ENCODE measurements at places on chromosomes 1 and 21.

- no peak overlapping the region for H3K4me3 ChIP-seq
- H3K36me3 ChIP-seq: no peaks in the 10 kb centered on the region
- no peak for DNase-seq
- H3K4me1 ChIP-seq: peaks cover 5% of the 10 kb centered on the region
These were observed 52.6 kb upstream of the RC3H1 start for GRCh38 chr1:174074757-174075156.

DNA sequence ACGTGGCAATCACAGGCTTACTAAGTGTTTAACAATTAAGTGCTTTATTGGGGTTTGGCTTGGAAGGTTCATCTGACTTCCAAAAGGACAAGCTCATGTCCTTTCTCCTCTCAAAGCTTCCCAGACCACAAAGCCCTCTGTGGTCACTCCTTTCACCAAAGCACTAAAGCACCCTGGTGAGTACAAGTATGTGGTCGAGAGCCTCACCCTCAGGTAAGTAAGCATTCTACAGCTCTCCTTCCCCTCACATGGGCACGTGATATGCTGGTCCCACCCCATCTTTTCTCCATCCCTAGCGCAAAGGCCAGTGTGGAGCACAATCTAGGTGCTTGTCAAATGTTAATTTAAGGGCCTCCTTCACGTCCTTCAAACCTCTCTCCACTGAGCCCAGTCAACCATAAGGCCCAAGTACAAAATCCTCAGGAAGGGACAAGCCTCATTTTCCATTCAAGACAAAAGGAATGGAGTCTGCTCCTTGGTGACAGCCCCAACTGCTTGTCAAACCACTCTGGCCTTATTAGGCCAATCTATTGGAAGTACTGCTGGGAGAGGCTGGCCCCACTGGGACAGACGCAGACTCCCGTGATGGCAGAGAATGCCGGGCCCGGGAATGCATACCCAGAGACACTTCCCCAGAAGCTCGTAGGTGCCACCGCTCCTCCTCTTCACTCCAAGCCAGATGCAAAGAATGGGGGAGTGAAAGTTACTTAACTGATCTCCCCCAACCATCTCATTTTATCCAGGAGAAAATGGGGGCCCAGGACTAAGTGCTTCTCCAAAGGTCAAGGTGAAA, 7.8 kb downstream of the STMN1 start:
- peaks cover 5% of the 10 kb centered on the region for H3K4me1 ChIP-seq
- peaks cover 12% of the 10 kb centered on the region for H3K36me3 ChIP-seq
- no peaks in the 10 kb centered on the region for H3K27me3 ChIP-seq
- no peak overlapping the region for H3K27ac ChIP-seq
- H3K4me3 ChIP-seq: no peak overlapping the region

GRCh38 chr21:17270229-17270628, 242.6 kb upstream of the CXADR start:
- H3K4me3 ChIP-seq: no peak overlapping the region
- no peak overlapping the region for H3K27ac ChIP-seq
- H3K27me3 ChIP-seq: no peaks in the 10 kb centered on the region

DNA sequence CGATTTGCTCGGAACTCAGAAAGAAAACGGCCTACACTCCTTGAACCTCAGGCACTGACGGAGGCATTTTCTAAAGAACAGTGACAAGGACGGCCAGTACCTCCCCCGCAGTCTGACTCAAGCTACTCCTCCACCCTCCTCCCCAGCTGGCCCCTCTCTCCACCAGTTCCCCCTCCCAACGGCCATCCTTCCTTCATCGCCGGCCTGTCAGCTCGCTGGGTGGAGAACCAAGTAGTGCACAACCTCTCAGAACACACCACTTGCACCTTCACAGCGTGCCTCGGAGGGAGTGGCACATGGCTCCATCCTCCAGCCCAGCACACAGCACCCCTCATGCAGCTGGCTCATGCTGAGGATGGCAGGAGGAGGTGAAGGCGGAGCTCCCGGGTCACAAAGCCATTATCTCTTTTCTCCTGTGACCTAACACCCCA, 58.8 kb downstream of the TOR1AIP2 start:
- DNase-seq: no peak
- no peak overlapping the region for H3K27ac ChIP-seq
- peaks cover 38% of the 10 kb centered on the region for H3K27me3 ChIP-seq
- no peak overlapping the region for H3K4me3 ChIP-seq
- H3K36me3 ChIP-seq: no peaks in the 10 kb centered on the region
- peaks cover 23% of the 10 kb centered on the region for H3K4me1 ChIP-seq

DNA sequence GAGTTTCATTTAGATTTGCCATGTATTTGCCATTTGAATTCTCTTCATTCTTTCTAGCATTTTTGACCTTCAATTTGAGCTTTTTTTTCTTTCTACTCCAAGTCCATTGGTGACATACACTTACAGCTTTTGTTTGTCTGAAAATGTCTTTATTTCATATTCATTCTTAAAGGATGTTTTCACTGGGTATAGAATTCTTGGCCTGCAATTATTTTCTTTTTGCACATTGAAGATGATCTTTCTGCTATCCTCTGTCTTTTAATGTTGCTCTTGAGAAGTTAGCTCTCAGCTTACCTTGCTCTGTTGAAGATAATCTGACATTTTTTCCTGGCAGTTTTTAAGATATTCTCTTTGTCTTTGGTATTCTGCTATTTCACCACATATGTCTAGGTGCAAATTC, 16.6 kb upstream of the TINAGL1 start:
- H3K27me3 ChIP-seq: peaks cover 24% of the 10 kb centered on the region
- DNase-seq: no peak
- peaks cover 4% of the 10 kb centered on the region for H3K36me3 ChIP-seq
- no peak overlapping the region for H3K27ac ChIP-seq
- no peaks in the 10 kb centered on the region for H3K4me1 ChIP-seq

- H3K4me3 ChIP-seq: peak overlapping the region; percentile 26
- H3K4me1 ChIP-seq: peaks cover 35% of the 10 kb centered on the region
- no peaks in the 10 kb centered on the region for H3K27me3 ChIP-seq
- no peaks in the 10 kb centered on the region for H3K36me3 ChIP-seq
- H3K27ac ChIP-seq: no peak overlapping the region
These were observed 2.1 kb upstream of the UBE2T start for GRCh38 chr1:202343652-202344349.

DNA sequence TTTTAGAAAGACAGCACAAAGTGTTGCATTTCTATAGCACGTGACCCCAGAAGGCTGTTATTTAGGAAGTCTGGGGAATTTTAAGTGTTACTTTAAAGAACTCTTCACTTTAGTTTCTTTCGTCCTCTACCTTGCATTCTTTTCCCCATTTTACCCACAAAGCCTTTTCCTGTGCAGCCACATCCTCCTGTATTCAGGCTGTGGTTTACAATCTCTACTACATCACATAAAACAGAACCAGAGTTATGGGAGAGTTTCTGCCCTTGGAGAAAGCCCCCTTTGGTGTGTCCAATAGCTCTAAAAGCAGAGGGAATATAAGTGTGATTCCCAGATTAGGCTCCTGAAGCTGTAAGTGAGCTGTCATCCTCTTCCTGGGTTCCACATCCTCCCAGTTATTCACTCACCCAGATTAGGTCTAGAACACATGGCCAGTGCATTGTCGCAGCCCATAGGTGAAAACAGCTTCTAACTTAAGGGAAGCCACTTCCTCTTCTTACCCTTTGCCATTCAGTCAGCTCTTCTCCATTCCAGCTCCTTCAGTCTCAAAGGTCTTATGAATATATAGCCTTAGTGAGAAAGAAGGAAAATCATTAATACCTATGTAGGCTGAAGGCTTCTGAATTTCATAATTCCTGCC, 171.1 kb downstream of the PIGK start:
- no peaks in the 10 kb centered on the region for H3K36me3 ChIP-seq
- H3K27ac ChIP-seq: no peak overlapping the region
- no peaks in the 10 kb centered on the region for H3K4me1 ChIP-seq
- peaks cover 5% of the 10 kb centered on the region for H3K27me3 ChIP-seq
- no peak for DNase-seq
- no peak overlapping the region for H3K4me3 ChIP-seq

- no peak for DNase-seq
- no peaks in the 10 kb centered on the region for H3K4me1 ChIP-seq
- peaks cover 26% of the 10 kb centered on the region for H3K27me3 ChIP-seq
- H3K4me3 ChIP-seq: no peak overlapping the region
- no peak overlapping the region for H3K27ac ChIP-seq
- H3K36me3 ChIP-seq: no peaks in the 10 kb centered on the region
These were observed 10.5 kb downstream of the PADI3 start for GRCh38 chr1:17259233-17259873.

DNA sequence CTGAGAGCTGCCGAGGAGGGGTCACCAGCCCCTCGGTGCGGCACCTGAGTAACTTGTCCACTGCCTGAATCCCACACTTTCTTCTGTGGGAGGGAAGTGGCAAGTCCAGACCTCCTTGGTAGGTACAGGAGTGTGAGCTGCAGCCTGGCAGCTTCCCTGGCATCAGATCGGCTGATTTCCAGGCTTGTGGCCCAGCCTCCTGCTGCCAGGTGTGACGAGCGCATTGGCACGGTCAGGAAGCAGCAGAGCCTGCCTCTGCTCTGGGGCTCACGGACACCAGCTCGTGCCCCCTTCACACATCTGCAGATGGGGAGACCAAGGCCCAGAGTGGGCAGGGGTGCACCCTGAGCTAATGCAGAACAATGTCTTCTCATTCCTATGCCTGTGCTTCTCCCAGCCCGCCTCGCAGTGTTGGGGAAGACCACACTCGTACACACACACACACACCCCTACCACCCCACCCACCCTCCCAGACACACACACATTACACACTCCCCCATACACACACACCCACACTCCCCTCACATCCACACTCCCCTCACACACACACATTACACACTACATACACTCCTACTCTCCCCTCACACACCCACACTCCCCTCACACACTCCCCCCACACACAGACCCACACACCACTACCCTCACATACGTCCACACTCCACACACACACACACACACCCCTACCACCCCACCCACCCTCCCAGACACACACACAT, 33.1 kb upstream of the SELENON start:
- no peaks in the 10 kb centered on the region for H3K36me3 ChIP-seq
- peaks cover 34% of the 10 kb centered on the region for H3K4me1 ChIP-seq
- DNase-seq: no peak
- H3K27ac ChIP-seq: no peak overlapping the region
- H3K4me3 ChIP-seq: no peak overlapping the region

GRCh38 chr1:77625250-77625649, 57.2 kb downstream of the ZZZ3 start:
- H3K36me3 ChIP-seq: peaks cover 35% of the 10 kb centered on the region
- no peak overlapping the region for H3K27ac ChIP-seq
- DNase-seq: no peak
- H3K4me3 ChIP-seq: no peak overlapping the region

DNA sequence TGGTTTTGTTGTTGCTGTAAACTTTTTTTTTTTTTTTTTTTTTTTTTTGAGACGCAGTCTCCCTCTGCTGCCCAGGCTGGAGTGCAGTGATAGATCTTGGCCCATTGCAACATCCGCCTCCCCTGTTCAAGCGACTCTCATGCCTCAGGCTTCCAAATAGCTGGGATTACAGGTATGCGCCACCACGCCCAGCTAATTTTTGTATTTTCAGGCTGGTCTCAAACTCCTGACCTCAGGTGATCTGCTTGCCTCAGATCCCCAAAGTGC, 78.9 kb upstream of the SLC45A1 start:
- DNase-seq: no peak
- H3K27me3 ChIP-seq: peaks cover 21% of the 10 kb centered on the region
- no peak overlapping the region for H3K4me3 ChIP-seq
- no peaks in the 10 kb centered on the region for H3K4me1 ChIP-seq

- H3K36me3 ChIP-seq: no peaks in the 10 kb centered on the region
- H3K4me1 ChIP-seq: no peaks in the 10 kb centered on the region
- no peak for DNase-seq
- H3K4me3 ChIP-seq: no peak overlapping the region
These were observed 189.9 kb downstream of the HUNK start for GRCh38 chr21:32062591-32063227.

GRCh38 chr1:165408518-165408917, 36.4 kb downstream of the RXRG start:
- DNase-seq: no peak
- no peaks in the 10 kb centered on the region for H3K36me3 ChIP-seq
- H3K27ac ChIP-seq: no peak overlapping the region
- no peak overlapping the region for H3K4me3 ChIP-seq

GRCh38 chr1:10901091-10901890, 104.8 kb upstream of the CASZ1 start:
- no peak for DNase-seq
- H3K36me3 ChIP-seq: no peaks in the 10 kb centered on the region
- H3K27ac ChIP-seq: no peak overlapping the region
- H3K27me3 ChIP-seq: peaks cover 44% of the 10 kb centered on the region
- peaks cover 16% of the 10 kb centered on the region for H3K4me1 ChIP-seq

GRCh38 chr21:41877901-41878830, 978 bp downstream of the PRDM15 start:
- peaks cover 20% of the 10 kb centered on the region for H3K36me3 ChIP-seq
- peak overlapping the region; percentile 85 for H3K4me3 ChIP-seq
- no peak for DNase-seq
- H3K27ac ChIP-seq: peak overlapping the region; percentile 89
- H3K4me1 ChIP-seq: peaks cover 23% of the 10 kb centered on the region

Data from stimulated activated naive B cell treated with anti-CD40 and anti-IgM and Interleukin-4, amounts not matched to agents 10 μg/mL and 1 μg/mL and 100 μg/mL, for 72 hours (primary cell).